Cerebellum (tissue), 4 donors: ENCODE measurements at places on chromosomes 13 and 19.

- DNase-seq, result no peak
These were observed 300.5 kb downstream of the NALCN start for GRCh38 chr13:101115762-101116171.

- DNase-seq, result no peak
These were observed 270.8 kb downstream of the SPRY2 start for GRCh38 chr13:80070024-80070703.

DNA sequence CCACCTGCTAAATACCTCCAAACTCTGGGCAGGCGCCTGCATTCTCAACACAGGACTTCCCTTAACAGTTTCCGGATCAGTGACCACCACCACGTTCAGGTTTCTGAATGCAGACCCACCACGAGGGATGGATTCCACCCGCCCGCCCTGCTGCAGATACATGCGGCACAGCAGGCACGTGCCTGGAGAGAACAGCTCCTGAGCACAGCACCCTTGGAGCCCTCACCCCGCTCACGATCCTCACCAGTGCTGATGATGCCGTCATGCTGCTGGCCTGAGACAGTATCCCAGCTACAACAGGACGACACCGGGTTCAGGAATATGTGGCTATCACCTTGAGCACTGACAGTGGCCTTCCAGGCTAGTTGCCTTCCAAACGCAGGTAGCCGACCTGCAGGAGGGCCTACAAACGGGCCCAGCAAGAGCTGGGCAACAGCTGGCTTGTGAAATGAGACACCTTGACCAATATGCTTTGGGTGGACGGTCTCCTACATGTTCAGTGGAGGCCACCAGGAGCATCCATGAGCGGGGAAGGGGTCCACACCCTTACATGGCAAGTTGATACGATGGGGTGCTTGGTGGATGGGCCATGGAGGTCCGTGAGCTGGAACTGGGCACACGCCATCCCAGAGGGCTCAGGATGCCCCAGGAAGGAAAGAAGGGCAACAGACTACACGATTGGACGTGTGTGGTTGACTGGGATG, 9.9 kb upstream of the QTRT1 start:
- no peak for DNase-seq

- DNase-seq, result no peak
These were observed 3.3 kb upstream of the LRG1 start for GRCh38 chr19:4542896-4543841.

- no peak for DNase-seq
These were observed 139.7 kb downstream of the FLT1 start for GRCh38 chr13:28355046-28355821.

- DNase-seq, result peak; percentile 78
These were observed 8.3 kb upstream of the MZF1 start for GRCh38 chr19:58581227-58582141.

GRCh38 chr19:31312009-31312676, 37.1 kb downstream of the TSHZ3 start:
- DNase-seq, result no peak

DNA sequence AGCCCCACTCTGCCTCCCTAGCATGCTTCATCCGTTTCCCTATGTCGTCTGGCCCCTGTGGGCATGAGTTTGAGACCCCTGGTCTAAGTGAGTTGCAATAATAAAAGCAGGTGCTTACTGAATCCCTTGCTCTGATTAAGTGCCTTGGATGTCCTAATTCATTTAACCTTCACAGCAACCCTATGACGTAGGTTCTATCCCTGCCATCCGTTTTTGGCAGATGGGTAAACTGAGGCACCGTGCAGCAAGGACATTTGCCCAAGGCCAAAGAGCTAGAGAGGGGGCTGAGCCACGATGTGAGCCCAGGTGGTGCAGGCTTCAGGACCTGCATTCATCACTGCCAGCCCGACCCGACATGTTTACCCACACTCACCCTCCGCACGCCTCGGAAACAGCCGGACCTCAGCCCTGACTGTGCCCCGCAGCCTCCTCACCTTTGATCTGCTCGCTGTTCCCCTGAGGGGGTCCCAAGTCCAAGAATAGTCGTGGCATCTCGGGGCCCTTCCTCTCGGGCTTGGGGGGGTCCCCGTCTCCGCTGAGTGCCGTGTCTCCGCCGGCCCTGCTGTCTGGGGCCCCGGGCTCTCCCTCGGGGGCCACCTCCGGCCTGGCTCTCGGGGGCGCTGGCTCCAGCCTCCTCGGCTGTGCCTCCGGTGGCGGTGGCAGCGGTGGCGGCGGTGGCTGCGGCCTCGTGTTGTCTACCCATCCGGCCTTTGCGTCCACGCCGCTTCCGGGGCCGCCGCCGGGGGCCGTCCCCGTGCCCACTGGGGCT, 14.5 kb downstream of the LMTK3 start:
- no peak for DNase-seq

DNA sequence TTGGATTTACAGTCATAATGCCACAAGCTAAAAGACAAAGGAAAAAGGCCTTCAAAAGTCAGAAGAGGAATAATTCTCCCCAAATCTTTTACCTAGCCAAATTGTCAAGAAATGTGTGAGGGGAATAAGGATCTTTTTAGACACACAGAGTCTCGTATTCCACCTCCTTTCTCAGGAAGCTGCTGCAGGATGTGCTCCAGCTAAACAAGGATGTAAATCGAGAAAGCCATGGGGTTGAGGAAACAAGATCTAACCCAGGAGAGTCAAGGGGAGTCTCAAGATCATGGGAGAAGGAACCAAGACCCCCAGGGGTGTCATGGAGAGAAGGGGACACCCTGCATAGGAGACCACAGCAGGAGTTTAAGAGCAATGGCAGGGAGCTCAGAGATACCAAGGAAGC, 147.4 kb downstream of the KDM4B start:
- DNase-seq, result no peak

- no peak for DNase-seq
These were observed 1.7 kb downstream of the COL4A2 start for GRCh38 chr13:110308656-110309359.

DNA sequence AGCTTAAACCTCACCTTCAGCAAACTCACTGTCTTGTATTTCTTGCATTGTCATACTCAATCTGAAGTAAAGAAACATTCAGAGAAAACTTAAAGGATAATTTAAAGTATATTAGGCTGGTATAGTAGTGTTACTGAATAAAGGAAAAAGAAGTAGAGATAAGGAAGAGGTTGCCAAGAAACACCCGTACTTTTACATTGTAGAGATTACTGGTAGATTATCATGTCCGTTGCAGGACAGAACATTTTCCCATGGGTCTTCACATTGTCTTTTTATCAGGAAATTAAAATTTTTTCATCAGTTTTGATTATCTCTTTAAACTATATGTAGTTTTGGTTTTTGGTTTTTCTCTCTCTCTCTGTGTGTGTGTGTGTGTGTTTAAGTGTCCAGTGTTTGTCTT, 19.9 kb upstream of the GPR183 start:
- no peak for DNase-seq

- no peak for DNase-seq
These were observed 91.1 kb downstream of the WDFY2 start for GRCh38 chr13:51675385-51675784.

- DNase-seq, result no peak
These were observed 278.1 kb downstream of the DNAJC15 start for GRCh38 chr13:43301346-43301969.

DNA sequence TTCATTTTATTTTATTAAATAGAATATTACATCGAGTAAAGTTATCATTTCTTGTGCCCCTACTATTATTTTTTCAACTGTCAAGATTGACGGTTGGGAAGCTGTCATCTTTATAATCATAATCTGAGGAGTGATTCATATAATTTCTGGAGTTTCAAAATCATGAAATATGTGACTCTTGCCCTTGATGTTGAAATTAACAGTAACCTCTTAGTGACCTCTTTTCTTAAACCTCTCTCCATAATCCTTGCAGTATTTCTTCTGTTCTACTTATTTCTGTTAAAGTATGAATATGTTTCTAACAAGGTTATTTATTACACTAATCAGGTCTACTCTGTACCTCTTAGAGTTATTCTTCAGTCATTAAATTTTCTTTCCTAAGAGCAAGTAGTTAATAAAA, 663.8 kb downstream of the LIG4 start:
- DNase-seq, result no peak

DNA sequence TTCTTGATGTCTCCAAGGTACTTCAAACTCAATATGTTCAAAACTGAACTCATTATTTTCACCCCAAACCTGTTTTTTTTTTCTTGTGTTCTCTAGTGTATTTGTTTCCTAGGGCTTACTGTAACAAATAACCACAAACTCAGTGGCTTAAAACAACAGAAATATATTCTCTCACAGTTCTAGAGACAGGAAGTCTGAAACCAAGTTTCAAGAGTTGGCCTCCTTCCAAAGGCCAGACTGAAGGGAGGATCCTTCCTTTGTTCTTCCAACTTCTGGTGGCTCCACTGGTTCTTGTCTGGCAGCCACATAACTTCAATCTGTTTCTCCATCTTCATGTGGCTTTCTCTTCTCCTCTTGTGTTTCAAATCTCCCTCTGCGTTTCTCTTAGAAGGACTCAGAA, 62.0 kb upstream of the PDCD5 start:
- no peak for DNase-seq

DNA sequence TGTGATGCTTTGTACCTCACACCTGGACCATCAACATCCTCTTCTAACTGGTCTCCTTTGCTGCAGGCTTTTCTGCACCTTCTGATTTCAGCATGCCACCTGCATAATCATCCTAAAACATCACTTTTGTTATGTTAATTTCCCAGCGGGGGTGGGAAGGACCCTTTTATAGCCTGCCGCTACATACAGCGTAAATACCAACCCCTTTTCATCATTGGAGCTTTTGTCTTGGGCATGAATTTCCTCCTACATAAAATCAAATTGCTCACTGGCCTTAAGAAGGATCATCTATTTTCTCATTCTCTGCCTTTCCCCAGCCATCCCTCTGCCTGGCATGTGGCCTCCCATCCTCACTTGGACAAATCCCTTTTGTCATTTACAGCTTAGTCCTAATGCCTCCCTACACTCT, 124.7 kb downstream of the RBM26 start:
- no peak for DNase-seq

DNA sequence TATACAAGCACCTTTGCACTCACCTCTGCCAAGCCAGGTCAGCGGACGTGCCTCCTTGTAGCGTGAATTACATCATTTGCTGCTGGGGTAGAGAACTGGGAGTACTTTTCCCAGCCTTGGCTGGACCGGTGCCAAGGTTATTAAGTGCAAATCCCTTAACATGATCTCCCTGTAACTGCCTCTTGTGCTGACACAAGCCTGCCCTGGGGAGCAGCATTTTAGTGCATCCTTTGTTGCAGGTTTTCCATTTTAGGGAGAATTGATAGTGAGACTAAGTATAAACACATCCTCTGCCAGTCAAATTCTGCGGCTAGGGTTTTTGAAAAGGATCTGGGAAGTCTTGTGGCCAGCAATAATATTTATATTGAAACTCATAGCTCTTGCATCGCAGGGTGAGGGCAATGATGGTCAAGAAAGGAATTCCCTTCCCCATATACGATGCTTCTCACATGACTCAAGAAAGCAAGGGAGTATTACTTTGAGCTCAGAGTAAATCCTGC, 32.7 kb upstream of the DCLK1 start:
- no peak for DNase-seq

- DNase-seq, result no peak
These were observed 2.1 kb downstream of the MAP2K2 start for GRCh38 chr19:4121815-4122214.

DNA sequence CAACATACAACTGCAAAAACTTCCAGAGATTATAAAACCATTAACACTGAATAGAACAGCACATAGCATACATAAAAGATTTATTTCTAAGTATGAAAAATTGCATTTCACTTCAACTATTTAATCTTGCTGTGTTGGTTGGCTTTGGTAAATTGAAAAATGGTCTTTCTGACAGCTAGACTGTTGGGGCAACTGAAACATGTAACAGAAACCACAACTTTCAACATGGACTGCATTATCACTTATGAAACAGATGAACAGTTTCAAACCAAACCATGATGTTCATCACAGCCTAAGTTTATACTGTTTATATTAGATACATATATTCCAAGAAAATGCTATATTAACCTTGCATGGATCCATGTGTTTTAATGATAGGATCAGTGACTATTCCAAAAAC, 324.1 kb upstream of the PCDH9 start:
- no peak for DNase-seq

- DNase-seq, result no peak
These were observed 41.2 kb upstream of the TNFSF11 start for GRCh38 chr13:42532561-42533335.

DNA sequence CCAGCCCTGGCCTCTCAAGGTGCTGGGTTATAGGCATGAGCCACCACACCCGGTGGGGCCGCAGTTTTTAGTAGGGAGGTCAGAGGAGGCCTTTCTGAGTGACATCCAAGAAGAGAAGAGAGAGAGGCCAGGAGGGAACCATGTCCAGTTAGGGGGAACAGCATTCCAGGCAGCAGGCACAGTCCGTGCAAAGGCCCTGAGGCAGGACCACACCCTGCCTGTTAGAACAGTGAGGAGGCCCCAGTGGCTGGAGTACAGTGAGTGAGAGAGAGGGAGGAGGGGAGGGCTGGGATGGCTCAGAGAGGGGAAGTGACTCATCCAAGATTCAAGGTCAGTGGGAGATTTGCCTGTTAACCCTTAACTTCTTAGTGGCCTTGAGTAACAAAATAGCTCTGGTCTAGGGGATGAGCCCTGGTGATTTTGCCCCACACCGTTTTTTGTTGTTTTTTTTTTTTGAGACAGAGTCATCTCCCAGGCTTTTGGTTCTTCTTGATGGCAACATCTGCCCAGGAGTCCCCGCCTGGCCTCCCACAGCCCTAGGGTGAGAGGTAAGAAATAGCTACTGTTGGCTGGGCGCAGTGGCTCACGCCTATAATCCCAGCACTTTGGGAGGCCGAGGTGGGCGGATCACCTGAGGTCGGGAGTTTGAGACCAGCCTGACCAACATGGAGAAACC, 2.7 kb upstream of the PLIN3 start:
- no peak for DNase-seq

GRCh38 chr19:50547385-50548190, 20.6 kb downstream of the LRRC4B start:
- DNase-seq, result peak; percentile 44

DNA sequence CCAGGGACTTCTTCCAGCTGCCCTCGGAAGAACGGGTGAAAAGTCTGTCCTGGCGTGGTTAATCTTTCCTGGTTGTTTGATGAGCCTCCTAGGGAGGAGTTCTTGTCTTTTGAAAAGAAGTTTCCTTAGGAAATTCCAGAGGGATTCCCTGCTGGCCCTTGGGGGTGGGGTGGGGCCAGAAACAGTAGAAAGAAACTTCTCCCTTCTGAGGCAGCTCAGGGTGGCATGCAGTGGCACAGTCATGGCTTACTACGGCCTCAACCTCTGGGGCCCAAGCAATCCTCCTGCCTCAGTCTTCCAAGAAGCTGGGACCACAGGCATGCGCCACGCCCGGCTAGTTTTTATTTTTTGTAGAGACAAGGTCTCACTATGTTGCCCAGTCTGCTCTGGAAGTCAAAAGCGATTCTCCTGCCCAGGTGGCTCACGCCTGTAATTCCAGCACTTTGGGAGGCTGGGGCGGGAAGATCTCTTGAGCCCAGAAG, 1.5 kb downstream of the ZNF101 start:
- no peak for DNase-seq

- no peak for DNase-seq
These were observed 85.5 kb upstream of the TDRD3 start for GRCh38 chr13:60311527-60311926.

DNA sequence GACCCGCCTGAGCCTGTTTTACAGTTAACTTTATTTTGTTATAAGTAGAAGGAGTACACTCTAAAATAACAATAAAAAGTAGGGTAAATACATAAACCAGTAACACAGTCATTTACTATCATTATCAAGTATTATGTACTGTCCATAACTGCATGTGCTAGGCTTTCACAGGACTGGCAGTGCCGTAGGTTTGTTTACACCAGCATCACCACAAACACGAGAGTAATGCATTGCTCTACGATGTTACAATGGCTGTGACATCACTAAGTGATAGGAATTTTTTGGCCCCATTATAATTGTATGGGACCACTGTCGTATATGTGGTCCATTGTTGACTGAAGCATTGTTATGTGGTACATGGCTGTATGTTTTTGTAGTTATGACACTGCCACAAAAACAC, 41.3 kb upstream of the SLC7A9 start:
- DNase-seq, result no peak
